Immature natural killer cell (primary cell): ENCODE measurements at places on chromosomes 11 and 22. TPM values are rescaled to one million over a fixed set of nuclear protein-coding genes. Genes with fewer than 3 reads are reported as not detected.

DNA sequence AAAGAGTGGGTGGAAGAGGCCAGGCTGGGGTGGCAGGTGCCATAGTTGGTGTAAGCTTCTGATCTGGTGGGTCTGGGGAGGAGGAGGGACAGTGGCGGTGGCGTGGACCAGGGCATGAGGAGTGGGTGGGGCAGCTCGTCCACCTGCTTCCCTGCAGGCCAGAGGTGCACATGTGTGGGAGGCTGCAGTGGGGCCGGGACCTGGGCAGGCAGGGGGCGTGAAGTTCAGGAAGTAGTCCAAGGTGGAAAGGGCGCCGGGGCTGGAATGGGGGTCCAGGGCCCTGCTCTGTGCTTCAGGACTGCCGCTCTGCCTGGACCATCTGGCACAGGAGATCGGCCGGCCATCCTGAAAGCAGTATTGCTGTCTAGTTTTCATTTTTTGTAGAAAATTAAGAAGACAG, 15.9 kb downstream of the RIBC2 start:
- DNase-seq = no peak

- no peak for DNase-seq
These were observed 24.0 kb upstream of the GNB1L start for GRCh38 chr22:19878461-19879245.

GRCh38 chr11:17568944-17569343, 21.9 kb downstream of the OTOG start:
- DNase-seq = no peak

DNA sequence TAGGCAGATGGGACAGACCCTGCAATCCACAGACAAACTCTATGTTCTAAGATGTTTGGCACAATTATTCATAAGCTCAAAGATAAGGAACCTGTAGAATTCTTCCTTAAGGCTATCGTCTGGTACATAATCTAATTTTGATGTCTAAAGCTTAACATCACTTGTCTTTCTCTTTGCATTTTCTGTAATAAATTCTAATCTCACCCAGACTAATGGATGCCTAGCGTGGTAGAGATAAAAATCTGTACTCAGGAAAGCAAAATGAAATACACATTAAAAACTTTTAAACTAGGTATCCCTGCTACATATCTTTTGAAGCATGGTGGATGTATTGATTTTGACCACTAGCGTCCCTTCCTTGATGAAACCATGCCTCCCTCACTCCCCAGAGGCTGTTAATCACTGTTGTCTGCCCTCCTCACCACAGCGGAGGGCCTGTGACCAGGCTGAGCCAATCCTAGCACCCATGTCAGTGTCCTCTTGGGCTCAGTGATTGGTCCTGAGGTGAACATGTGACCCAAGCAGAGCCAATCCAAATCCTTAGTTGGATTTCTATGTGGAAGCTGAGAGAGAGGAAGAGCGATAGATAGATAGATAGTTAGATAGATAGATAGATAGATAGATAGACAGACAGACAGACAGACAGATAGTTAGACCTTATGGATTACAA, 82.2 kb upstream of the GRK3 start:
- no peak for DNase-seq

DNA sequence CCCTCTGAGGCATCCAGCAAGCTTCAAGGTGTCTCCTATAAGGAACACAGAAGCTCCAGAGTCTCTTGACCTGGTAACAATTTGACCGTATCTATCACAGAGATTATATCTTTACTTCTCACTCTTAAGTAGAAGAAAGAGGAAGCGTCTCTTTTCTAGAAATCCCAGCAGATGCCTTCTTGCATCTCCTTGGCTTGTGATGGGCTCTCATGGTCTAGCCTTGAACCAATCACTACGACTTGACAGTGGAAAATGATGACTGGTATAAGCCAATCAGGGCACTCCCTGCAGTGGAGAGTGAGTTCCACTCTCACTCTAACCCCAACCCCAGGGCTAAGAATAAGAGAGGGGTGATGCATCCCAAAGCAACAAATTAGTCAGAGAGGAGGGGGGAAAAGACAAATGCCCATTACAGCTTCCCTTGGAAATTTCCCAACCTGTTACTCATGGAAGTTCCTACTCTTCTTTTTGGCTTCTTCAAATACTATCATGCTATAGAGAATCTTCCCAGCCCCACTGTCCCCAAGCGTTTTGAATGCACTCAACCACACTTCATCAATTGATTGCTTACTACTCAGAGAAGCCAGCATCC, 293.5 kb downstream of the MN1 start:
- DNase-seq = no peak

DNA sequence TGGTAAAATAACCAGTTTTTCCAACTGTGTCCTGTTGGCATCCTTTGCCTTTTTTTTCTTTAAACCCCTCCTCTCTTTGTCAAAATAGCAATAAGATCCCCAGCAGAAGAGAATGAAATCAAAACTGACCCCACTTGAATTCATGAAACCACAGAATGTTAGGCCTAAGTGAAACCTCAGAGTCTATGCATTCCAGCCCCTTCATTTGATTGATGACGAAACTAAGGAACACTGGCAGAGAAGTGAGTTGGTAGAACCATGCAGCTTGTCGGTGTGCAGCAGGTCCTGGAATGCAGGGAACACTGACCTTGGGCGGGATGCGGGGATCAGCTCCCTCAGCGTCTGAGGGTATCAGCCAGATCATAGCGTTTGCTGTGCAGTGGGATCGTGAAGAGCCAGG, 57.5 kb downstream of the GRK3 start:
- no peak for DNase-seq

GRCh38 chr22:20606041-20606783, 98.8 kb downstream of the MED15 start:
- DNase-seq = peak; percentile 73

DNA sequence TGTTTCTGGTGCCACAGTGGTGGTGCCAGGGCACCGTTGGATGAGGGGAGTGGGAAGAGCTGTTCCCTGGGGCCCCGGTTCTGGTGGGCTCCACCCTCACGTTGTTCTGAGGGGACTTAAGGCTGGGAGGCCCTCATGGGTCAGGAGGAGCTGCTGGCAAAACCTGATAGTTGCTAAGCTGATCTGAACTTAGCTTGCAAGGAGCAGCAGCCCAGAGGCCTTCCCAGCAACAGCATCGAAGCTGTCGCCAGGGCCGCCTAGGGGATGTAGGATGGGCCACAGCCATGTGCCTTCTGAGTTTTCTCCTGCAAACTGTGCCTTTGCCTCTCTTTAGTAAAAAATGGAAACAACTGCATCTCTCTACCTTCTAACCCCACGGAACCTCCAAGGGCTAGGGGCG, 240.2 kb downstream of the TBC1D22A start:
- DNase-seq = no peak

GRCh38 chr11:61904539-61905048, 12.8 kb downstream of the RAB3IL1 start:
- DNase-seq = no peak

DNA sequence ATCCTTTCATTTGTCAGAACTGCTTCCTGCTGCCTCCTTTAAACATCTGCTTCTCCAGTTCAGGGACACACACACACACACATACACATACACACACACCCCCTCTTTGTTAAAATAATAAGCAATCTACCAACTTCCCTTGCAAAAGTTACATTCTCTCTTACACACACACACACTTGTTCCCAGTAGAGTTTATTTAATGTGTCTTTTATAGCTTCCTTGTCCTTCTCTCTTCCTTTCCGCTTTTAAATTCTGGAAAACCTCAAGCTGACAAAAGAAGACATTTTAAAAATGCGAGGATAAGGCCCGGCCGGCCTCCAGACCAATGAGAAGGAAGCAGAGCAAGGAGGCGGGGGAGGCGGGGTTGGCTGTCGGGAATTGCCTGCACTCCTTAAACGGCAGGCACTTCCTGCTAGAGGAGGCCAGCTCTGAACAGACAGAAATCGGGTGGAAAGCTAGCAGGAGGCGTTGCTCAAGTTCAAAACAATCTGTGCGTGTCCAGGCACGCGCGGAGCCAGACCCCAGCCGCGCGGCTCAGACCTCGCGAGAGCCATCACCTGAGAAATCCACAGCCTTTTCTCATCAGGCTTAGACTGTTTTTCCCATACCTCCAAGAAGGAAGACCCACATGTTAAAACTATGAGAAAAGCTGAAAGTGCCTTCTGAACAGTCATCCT, 99.9 kb downstream of the MAML2 start:
- DNase-seq = peak; percentile 64

- DNase-seq = no peak
These were observed 77.6 kb downstream of the ENTHD1 start for GRCh38 chr22:39815932-39816331.

DNA sequence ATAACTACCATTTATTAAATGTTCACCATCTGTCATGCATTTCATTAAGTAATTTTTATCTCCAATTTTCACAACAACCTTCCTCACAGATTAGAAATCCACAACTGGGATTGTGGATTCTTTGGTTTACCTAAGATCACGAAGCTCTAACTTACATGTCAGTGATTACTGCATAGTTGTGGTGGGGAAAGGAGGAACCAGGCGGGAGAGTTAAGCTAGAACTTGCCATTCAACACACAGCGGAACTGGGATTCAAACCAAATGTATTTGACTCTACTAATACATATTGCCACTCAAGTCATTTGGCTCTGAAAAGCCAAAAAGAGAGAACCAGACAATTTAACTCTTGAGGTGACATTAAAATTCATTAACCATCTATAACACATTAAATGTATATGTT, 10.4 kb upstream of the LAYN start:
- DNase-seq = no peak

- DNase-seq = no peak
These were observed 724.8 kb upstream of the LUZP2 start for GRCh38 chr11:23772081-23772480.

DNA sequence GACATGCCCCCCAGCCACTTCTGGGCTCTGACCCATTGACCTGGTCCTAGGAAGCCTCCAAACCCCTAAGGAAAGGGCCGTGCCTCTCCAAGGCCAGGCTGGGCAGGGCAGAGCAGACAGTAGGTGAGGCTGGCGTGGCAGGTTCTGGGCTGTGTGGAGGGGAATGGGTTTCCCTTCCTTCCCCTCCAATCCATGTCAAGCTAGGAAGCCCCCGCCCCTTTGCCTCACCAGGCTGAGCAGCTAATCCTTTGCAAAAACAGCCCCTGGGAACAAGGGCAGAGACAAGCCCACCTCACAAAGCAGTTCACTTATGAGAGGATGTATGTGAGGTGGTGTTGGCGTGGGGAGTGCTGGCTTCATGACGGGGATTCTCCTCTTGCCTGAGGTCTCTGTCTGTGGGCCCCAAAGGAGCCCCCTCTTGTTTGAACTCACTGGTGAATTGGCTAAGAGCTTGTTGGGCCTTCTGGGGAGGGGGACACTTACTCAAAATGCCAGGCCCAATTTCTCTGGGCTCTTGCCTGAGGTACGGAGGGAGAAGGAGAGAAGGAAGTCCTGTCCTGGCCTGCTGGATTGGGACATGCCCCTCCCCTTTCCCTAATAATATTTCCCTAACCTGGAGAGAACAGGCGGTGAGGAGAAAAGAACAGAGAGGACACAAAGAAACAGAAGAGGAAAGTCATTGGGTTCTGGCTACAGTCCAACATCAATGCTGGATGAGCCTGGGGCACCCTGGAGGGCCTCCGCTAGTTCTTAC, 1.6 kb upstream of the TRIM29 start:
- DNase-seq = no peak

GRCh38 chr11:22753416-22753815, 76.2 kb downstream of the SVIP start:
- DNase-seq = no peak

GRCh38 chr11:75946531-75947530, 131.8 kb downstream of the UVRAG start:
- no peak for DNase-seq

DNA sequence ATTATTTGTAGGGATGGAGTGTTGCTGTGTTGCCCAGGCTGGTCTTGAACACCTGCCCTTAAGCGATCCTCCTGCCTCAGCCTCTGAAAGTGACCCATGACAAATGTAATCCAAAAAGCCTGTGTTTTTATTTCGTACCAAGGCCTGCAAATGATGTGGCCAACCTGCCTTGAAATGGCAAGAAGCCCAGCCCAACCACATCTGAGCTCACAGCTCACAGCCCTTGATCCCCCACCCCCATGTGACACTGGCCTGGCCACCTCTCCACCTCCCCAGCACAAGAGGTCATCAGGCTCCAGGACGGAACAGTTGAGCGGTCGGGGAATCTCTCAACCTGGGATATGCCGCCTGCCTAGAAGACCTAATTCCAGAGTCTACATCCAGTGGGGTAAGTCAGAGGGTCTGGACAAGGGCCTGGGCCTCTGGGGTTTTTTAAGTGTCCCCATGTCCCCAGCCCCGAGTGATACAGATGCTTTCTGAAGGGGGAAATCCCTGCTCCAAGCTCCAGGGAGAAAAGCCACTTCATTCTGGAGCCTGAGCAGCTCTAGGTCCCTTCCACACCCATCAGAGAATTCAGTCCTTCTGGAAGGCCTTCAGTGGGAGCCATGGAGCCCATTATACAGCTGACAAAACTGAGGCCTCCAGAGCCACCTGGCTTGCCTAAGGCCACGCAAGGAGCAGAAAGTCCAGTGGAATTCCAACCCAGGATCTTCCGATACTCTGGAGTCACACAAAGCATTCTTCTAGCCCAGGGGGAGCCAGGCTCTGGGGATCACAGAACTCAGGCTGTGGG, 70.7 kb downstream of the MN1 start:
- no peak for DNase-seq

DNA sequence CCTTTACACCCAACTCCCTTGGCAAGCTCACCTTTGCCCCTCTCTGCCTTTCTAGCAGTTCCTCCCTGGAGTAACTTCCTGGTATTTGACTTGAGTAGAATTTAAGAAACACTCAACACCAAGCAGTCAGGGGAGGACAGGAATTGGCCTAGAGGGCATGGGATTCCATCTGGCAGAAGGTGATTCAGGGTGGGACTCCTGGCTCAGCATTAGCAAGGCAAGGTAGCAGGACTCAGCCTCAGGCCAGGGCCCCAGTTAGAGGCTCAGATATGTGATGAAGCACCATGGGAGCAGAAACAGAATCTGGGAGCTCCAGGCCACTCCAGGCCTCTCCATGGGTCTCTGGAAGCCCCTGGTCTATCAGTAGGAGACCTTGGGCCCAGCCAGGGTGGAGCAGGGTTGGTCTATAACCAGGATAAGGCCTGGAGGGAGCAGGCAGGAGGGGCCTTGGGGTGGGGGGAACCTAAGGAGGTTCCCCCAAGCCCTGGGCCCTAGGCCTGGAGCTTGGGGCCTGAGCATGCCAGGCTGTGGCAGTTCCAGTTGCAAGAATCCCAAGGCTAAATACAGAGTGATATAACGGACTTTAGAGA, 148.2 kb downstream of the PARVA start:
- no peak for DNase-seq

GRCh38 chr11:68689737-68690625, 5.6 kb downstream of the GAL start:
- DNase-seq = no peak

DNA sequence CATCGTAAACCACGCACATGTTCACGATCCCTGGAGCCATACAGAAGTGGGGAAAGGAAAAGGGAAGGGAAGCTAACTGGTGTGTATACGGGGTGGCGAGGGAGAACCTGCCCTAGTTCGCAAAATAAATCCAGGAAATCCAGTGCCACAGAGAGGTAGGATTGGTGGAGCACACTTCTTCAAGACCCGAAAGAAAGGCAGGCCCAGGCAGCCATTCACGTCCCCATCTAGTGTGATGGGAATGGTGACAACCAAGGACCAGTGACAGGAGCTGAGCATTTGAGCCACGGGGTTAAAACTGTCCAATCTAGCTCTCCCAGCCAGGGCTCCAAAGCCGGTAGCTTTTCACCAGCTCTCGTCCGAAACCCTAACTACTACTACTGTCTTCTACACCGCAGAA, 53.7 kb downstream of the IGSF9B start:
- DNase-seq = no peak

- DNase-seq = no peak
These were observed 90.4 kb upstream of the BIRC3 start for GRCh38 chr11:102226702-102227490.

- DNase-seq = peak; percentile 37
These were observed 1.6 kb upstream of the KMT2A start for GRCh38 chr11:118434553-118435289.

The MMP12 gene
- not detected for polyA plus RNA-seq

The OR10D3 gene
- not detected for polyA plus RNA-seq

The ADAMTS15 gene
- not detected for polyA plus RNA-seq
